ENCODE measurements at places on chromosomes 11 and 22.

DNA sequence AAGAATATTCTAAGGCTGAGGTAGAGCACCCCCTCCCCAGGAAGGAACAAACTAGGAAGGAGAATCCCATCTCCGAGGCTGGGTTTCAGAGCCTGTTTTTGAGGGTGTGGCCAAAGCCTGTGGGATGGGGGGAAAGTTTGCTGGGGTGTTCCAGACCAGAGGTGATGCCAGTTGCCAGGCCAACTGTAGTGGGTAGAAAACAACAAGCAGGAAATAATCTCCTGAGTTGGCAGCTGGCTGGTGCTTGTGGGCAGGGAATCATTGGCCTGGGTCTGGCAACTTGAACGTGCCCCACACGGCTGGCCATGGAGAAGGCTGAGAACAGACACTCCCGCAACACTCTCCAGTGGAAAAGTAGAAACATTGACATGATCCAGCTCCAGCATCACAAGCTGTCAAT, 385.6 kb downstream of the ETS1 start:
- no peak for DNase-seq

GRCh38 chr11:11464555-11464954, 111.5 kb upstream of the CSNK2A3 start:
- no peak for DNase-seq

- no peak for DNase-seq
Measured at GRCh38 chr11:73554671-73555320, 43.1 kb downstream of the FAM168A start.

GRCh38 chr11:93491973-93492372, 51.2 kb downstream of the SMCO4 start:
- DNase-seq: no peak

GRCh38 chr11:5504403-5504921, 5.3 kb downstream of the UBQLN3 start:
- DNase-seq: no peak

DNA sequence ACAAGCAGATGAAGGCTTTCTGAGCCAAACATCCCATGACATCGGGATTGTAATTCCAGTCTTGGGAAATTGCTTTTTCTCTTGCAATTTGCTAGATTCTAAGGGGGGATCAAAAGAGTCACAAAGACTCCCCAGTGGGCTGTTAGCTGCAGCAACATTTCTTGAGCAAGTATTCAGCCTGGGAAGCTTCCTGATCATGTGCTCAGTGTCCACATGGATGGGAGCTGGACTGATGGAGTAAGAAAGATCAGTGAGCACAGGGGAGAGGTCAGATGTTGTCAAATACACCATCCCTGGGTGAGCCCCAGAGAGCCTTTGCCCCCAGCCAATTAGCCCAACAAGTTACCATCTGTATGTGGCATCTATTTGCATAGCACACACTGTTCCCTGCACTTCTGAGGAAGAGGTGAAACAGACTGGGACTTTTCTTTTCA, 10.2 kb upstream of the GRK3 start:
- DNase-seq: no peak

- no peak for DNase-seq
Measured at GRCh38 chr11:58958500-58958899, 19.2 kb downstream of the GLYATL1 start.

DNA sequence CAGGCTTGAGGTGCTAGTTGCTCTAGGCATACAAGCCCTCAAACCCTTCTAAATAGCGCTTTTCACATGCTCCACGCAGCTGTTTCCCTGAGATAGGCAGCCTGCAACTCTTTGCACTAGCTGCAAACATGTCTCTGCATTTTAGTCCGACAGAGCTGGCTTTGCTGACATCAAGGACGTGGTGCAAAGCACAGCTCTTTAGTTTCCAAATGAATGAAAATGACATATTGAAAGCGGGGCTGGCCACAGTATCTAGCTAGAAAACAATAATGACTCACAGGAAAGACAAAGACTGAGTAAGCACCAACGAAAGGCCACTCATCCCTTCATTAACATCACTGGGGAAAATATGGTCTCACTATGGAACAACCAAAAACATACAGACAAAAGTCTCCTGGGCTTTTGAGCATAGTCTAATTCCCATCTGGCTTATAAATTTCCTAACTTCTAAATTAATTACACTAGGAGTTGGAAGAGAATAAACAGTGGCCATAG, 15.3 kb upstream of the ZC3H12C start:
- DNase-seq: no peak

DNA sequence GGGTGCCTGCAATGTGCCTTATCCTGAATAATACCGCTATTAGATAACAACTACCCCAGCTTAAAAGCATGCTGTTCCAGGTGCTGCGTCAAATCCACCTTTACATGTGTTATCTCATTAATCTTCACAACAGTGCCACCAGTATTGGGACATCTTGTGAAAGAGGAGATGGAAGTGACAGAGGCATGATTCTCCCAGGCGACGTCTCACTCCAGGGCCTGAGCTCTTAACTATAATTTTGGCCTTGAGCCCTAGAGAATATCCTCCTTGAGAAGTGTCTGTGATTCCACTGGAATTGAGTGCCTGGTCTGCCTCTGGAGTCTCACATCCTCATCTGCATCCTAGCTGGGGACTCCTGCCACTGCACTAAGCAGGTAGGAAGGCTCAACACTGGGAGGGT, 43.8 kb downstream of the RPL27A start:
- DNase-seq: no peak

DNA sequence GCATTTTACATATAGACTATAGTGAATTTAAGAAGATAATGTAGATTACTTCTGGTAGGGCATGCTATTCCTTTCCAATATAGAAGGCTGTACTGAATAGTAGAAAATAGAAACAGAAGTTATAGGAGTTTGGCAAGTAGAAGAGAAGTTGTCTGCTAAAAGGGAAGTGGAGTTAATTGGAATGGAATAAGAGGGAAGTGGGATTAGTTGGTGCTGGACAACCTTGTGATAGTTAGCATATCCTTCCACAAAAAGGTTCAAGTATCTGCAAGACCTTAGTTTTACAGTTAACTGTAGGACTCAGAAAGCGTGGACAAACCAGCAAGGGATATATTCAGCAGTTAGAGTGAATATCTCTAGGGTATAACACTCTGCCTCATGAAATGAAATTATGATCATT, 185.5 kb downstream of the SWAP70 start:
- no peak for DNase-seq

GRCh38 chr11:69942333-69942820, 123.2 kb upstream of the FGF3 start:
- DNase-seq: no peak

Measured in stimulated activated CD8-positive, alpha-beta memory T cell treated with anti-CD3 and anti-CD28 coated beads, Interleukin-4, amount 100 ng/mL, for 1 hour (primary cell).